ENCODE measurements at places on chromosomes 2 and 18.

DNA sequence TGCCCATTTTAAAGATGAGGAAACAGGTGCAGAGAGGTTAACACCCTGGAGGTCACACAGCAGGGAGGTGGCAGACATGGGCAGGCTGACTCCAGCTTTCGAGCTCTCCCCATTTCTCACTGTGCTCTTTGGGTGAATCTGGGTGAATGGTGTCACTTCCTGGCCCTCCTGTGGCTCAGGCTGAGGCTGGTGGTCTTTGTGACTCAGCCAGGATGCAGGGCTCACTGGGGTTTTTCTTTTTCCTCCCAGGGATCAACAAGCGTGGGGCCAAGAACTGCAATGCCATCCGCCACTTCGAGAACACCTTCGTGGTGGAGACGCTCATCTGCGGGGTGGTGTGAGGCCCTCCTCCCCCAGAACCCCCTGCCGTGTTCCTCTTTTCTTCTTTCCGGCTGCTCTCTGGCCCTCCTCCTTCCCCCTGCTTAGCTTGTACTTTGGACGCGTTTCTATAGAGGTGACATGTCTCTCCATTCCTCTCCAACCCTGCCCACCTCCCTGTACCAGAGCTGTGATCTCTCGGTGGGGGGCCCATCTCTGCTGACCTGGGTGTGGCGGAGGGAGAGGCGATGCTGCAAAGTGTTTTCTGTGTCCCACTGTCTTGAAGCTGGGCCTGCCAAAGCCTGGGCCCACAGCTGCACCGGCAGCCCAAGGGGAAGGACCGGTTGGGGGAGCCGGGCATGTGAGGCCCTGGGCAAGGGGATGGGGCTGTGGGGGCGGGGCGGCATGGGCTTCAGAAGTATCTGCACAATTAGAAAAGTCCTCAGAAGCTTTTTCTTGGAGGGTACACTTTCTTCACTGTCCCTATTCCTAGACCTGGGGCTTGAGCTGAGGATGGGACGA is 13.2 kb downstream of the ITM2C start:
- DNase-seq = no peak

DNA sequence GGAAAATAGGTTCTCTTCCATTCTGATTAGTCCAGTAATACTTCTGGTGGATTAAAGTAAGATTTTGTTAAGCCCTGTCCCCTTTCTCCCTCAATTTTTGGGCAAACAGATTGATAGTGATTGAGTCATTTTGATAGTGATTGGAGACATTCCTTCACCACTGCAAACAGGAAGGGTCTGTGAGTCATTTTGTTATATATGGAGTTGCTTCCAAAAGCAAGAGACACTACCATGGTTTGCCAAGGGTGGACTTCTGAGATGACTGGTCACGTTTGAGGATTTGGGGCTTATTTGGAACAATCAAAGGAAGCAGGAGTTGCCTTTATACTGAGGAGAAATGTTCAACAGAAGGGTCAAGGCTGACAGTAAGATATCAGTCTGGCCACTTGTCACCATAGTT is 249.9 kb downstream of the PARD3B start:
- no peak for DNase-seq

DNA sequence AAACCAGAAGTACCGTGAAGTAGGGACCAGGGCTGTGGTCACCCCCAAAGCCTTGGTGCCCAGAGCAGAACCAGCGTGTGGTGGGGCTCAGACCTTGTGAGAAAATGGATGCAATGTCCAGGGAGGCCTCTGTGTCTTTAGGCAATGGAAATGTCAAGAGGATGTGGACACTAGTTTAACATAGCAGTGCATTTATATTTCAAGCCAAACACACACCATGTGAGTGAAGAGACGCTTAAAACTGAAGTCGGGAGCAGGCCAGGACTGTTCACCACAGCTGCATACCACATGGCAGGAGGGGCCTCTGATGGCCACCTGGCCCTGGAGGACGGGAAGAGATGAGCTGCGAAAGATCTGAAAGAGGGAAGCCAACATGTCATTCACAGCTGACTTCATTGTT is 87.3 kb upstream of the LDLRAD4 start:
- no peak for DNase-seq

DNA sequence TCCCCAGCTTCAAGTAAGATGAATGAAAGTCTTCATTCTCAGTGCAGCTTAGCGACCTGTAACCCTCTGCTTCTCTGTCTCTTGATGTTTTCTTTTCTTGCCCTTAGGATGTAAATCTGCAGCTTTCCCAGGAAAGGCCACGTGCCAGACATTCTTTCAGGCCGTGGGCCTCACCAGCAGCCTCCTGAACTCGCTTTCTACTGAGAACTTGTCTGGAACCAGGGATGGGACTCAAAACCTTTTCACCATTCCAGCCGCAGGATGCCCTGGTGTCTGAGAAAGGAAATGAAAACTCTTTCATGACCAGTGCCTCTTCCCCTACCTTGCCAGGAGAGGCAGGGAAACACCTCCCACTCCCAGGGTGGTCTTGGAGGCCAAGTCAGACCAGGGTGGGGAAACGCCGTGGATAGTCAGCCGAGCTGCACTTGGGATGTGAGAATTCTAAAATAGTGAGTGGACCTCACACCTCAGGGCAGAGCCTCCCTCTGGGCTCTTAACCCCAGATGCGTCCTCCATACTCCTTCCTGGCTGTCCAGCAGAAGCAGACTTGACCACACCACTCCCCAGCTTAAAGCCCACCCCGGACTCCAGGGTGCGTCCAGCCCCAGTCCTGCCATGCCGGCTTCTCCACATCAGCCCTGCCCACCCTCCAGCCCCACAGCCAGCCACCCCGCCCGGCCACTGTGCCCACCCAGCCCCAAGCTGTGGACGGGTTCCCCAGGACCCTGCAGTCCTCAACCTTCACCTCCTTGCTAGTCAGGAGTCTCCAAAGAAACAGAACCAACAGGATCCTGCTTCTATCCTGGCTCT is 115.5 kb downstream of the TWIST2 start:
- DNase-seq = no peak

DNA sequence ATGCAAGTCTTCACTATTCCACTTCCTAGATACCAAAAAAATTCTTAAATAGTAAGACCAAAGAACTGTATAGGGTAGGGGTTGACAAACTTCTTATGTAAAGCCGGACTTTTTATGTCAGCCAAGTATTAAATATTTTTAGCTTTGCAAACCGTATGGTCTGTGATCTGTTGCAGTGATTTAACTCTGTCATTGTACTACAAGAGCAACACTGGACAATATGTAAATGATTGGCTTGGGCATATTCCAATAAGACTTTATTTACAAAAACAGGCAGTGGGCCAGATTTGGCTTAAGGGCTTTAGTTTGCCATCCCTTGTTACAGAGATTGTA is 48.0 kb downstream of the MGAT5 start:
- no peak for DNase-seq

Data from NCI-H2029 treated with DMSO at 0.1 percent for 48 hours (cell line).